ENCODE measurements at places on chromosomes 1 and 21.

- DNase-seq: no peak
These were observed 900.8 kb downstream of the TTLL7 start for GRCh38 chr1:83098131-83098530.

DNA sequence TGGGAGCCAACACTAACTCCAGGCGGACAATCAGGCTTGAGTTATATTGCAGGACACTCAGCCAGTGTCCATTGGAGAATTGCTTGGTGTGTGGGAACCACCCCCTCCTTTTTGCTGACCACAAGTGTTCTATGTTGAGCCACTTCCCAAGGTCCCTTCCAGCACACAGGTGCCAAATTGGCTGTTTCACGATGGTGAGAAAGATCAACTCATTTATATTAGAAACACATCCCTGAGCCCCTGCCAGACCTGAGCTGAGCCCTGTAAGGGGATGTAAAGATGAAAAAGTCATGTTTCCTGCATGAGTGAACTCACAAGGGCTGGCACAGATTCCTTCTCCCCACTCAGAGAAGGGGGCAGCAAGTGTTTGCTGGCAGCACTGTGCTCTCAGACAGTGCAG lies 96.5 kb downstream of the KCNN3 start:
- no peak for DNase-seq

- DNase-seq: no peak
These were observed 9.0 kb downstream of the TBX15 start for GRCh38 chr1:118978914-118979701.

- DNase-seq: no peak
These were observed 617.9 kb downstream of the AJAP1 start for GRCh38 chr1:5272325-5272724.

- DNase-seq: no peak
These were observed 189.4 kb upstream of the KCTD3 start for GRCh38 chr1:215377746-215378145.

DNA sequence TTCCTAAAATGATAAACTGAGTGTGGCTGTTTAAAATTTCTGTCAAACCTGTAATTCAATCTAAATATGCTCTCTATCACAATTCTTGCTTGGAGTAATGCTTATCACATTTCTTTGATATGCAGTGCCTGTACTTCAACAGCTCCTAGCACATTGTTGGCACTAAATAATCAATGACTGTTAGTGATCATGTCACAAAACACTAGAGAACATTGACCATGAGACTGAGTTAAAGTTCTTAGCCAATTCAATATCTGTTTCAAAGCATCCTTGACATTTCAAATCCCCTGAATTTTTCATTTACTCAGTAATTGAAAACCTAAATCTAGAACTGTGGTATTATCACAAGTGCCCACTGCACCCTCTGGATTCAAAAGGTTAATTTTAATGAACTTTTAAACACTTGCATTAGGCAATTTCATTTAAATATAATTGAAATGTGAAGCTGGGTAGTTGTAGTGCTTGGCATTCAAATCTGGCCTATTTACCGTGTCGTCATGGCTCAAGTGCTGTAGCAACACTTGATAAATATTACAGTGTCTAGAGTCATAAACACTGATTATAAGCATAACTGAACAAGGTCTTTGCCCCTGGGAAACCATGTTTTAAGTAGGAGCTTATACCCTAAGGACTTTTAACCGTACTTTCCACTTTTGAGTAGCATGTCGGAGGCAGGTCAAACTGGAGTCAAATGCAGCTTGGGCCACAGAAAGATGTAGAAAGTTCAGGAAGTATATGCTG lies 143.6 kb downstream of the LRRC7 start:
- DNase-seq: no peak

DNA sequence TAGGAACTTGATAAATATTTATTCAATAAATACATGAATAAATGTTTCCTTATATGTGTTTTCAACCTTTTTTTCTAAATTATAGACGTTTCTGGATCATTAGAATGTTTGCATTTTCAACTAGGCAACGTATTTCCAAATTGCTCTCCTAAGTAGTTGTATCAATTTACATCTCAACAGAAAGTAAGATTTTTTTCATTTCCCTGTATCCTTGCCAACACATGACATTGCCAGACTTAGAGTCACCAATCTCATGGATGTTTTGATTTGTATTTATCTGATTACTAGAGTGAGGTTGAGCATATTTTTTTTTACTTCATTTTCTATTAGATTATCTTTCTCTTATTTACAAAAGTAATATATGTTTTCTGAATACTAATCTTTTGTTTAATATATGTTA lies 22.2 kb upstream of the SMG7 start:
- DNase-seq: no peak

DNA sequence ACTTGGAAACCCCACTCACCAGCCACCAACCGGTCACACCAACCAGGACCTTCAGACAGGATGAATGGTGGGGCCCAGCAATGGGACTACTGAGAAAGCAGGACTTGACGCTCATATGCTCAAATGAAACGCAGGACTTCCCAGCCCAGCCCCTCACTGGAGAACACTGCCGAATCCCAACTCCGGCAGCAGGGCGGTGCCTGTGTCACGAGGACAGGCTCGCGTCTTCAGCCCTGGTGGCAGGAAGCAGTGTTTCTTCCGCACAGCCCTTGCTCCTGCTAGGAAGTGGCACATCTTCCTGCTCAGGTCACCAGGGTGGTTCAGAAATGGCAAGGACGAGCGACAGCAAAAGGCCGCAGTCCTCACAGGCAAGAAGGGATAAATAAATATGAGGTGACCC lies 38.9 kb downstream of the CD58 start:
- DNase-seq: no peak

DNA sequence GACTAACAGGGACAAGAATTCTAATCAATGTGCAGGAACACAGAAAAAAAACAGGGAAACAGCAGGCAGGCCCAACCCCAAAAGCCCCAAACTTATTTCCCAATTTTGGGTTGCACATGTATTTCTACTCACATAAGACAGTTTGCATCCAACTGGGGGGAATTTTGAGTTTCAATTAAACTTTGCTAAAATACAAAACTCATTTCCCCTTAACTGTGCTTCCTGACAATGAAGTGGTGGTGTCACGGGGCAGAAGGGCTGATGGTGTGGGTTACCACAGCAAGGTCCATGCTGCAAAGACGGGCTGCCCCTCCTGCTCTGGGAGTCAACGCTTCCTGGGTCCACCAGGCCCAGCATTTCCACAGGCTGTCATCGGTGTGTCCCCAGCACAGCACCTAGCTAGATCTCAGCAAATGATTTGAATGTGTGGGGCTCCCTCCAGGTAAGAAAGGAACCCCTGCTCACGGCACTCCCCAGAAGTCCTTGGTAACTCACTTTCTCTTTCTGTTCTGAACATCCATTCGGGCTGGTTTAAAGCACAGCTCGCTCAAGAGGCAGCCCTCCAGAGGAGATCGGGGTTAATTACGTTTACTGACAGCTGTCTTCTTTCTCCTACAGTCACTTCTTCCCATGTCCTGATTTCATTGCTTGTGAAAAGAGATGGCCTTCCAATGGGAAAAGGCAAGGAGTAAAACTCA lies 27.4 kb downstream of the HIVEP3 start:
- DNase-seq: no peak

DNA sequence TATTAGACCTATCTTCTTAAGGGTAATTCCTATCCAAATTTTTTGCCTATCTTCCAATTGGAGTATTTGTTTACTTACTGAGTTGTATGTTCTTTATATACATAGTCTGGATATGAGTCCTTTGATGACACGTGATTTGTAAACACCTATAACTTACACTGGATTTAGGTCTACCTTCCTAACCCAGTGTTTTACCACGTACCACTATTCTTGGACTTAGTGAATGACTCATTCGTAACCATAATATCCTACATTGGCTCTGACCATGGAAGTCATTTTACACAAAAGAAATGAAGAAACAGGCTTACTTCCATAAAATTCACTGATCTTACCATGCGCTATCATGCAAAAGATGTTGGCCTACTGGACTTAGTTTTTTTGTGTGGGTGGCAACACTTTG lies 23.9 kb upstream of the ZZZ3 start:
- no peak for DNase-seq

- no peak for DNase-seq
These were observed 3.7 kb downstream of the AURKAIP1 start for GRCh38 chr1:1371364-1371745.

DNA sequence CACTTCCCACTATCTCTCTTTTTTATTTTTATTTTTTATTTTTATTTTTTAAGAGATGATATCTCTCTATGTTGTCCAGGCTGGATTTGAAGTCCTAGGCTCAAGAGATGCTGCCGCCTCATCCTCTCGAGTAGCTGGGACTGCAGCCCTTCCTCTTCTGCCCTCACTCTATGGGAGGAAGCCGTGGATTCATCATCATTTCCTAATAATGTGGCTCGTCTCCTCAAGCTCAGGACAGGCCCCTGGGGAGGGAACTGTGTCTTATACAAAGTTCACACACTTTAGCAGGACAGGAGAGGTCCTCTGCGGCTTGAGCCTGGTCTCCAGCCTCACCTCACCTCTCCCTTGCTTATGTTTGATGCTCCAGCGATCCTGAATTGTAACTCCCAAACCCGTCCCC lies 16.5 kb upstream of the IFFO2 start:
- no peak for DNase-seq

DNA sequence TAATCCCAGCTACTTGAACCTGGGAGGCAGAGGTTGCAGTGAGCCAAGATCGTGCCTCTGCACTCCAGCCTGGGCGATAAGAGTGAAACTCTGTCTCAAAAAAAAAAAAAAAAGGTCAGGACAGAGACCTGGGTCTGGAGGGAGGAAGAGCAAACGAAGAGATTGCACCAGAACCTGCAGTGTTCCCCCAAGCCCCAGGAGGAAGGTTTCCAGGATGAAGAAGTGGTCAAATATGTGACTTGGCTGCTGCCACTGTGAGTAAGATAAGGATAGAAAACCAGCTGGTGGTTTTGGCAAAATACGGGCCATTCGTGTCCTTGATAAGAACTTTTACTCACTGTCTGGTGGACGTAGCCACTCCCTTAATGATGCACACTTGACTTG lies 42.2 kb downstream of the CLDN14 start:
- no peak for DNase-seq

DNA sequence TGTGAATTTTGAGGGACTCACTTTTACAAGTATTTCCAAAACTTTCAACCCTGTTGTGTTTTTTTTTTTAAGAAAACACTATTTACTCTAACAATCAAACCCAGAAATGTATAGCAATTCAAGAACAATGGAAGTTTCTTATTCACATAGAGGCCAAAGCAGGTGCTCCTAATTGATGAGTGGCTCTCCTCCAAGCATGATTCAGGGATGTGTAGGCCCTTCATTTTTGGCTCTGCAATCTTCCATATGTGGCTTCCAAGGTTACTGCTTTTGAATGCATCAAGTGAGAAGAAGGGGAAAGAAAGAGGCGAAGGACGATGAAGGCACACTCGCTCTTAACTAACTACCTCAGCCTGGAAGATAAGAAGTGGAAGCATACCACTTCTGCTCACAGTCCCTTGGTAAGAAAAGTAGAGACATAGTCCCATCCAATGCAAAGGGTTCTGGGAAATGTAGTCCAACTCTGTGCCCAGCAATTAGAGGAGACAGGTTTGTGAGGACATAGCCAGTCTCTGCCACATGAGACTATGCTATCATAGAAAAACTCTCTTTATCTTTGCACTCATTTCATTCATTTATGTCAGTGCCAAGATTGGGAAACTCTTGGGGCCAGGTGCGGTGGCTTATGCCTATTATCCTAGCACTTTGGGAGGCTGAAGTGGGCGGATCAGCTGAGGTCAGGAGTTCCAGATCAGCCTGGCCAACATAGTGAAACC lies 46.0 kb downstream of the OPTC start:
- no peak for DNase-seq

GRCh38 chr1:1802871-1803270 lies 24.6 kb upstream of the NADK start:
- DNase-seq: no peak

- no peak for DNase-seq
These were observed 1.4 kb upstream of the DENND2C start for GRCh38 chr1:114671011-114671938.

- no peak for DNase-seq
These were observed 1242.0 kb downstream of the AMY1C start for GRCh38 chr1:104991702-104992101.

DNA sequence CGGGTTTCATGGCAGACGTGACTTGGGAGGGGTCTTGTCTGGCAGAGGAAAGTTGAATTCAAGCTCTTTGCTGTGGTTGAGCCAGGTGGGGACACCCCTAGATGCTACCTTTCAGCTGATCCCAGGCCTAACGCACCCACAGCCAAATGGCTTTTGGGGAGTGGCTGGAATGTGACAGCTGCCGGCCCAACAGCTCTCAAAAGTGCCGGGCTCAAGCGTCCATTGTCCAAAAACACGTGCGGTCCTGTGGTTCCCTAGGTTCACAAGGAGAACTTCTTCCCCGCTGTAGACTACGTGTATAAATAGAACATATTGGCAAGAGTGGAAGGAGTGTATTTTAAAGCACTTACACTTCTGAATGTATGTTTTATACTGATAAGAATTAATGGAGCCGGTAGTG lies 87.1 kb upstream of the ARHGEF16 start:
- DNase-seq: no peak

DNA sequence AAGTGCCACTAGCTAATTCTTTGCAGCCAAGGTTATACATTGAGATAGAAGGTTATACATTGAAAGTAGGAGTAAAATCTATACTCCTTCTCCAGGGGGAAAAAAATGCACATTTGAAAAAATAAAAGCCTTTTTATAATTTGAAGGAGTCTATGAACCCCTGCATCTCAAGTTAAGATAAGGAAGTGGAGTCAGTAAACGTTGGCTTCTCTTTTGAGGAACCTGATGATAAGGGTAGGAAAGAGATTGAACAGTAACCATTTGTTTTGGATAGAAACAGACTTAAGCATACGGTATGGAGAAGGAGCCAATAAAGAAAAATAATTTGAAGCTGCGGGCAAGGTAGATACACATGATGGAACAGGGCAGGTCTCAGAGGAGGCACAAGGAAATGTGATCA lies 64.1 kb downstream of the RPAP2 start:
- no peak for DNase-seq

- DNase-seq: no peak
These were observed 27.5 kb downstream of the EDN2 start for GRCh38 chr1:41456847-41457540.

DNA sequence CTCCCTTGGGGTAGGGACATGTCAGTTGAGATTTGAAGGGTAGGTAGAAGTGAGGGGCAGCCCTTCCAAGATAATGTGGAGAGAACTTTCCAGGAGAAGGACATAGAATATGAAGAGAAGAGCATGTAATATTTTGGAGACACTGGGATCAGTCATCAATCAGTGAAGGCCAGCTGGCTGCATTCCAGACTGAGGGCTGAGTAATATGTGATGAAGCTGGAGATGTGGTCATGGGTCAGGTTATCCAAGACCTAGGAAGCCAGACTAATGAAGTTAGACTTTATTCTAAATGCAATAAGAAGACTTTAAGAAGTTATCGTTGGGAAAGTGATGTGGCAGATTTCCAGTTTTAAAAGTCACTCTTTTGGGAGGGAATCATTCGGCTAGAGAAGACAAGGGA lies 262.0 kb downstream of the HMCN1 start:
- no peak for DNase-seq

All from cerebellar cortex (tissue), 1 donor.